ENCODE measurements at places on chromosomes 16 and 17.

GRCh38 chr17:79985943-79986391, 49.7 kb downstream of the TBC1D16 start:
- DNase-seq = no peak

- no peak for DNase-seq
These were observed 224.5 kb upstream of the PSMD7 start for GRCh38 chr16:74071996-74072535.

- DNase-seq = no peak
These were observed at the start of gene NXPH3 for GRCh38 chr17:49575679-49576087. NXPH3 (plus strand) TSS chr17:49575871; CDS start chr17:49576220, 349 bp downstream.

GRCh38 chr17:6981426-6981825, 14.4 kb upstream of the ALOX12 start:
- no peak for DNase-seq

GRCh38 chr17:2981325-2981724, 82.1 kb downstream of the OR1D5 start:
- DNase-seq = no peak

DNA sequence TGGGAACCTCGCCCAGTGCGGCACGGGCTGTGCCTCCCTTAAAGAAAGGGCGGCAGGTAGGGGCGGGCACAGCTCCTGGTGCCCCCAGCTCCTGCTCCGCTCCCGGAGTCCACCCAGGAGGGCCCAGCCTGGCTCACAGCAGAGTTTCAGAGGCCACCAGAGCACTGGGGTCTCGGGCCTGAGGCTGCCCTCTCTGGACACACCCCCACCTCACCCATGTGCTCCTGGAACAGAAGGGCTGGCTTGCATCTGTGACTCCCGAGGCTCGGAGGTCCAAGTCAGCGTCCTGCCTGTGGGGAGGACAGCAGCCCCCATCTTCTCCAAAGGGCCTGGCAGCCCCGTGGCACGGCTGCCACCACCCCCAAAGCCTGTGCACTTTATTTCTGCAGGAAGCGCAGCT, 62.7 kb downstream of the RBFOX3 start:
- no peak for DNase-seq

DNA sequence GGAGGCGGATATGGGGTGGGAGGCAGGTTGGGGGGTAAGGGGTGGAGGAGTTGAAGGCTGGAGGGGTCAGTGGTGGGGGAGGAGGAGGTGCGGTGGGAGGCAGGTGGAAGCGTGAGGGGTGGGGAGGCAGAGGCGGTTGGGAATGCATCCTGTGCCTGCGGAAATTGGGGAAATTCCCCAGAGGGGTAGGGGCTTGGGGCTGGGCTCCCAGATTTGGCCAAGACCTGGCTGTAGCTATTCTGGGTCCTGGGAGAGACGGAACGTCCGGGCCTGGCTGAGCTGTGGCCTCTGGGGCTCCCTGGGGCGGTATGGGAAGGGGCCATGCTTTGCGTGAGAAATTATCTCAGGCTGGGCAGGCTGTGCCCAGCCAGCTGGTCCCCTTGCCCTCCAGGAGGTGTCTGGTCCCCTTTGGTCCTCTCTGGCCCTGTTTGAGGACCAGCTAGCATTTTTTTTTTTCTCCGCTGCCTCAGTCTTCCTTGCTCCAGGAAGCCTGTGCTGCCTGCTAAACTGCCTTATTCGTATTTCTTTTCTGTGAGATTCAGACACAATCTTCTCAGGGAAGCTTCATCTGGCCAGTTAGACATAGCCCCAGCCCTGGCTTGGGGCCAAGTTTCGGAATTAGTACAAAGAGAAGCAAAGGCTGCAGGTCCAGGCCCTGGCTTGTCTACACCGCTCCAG, 7.3 kb upstream of the TRPV2 start:
- no peak for DNase-seq

DNA sequence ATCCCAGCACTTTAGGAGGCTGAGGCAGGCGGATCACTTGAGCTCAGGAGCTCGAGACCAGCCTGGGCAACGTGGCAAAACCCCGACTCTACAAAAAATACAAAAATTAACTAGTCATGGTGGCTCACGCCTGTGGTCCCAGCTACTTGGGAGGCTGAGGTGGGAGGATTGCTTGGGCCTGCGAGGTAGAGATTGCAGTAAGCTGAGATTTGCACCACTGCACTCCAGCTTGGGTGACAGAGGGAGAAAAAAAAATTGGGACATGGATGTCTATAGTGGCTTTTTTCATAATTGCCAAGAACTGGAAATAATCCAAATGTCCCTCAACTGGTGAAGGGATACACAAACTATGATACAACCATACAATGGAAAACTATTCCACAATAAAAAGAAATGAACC, 28.6 kb downstream of the OSBPL7 start:
- no peak for DNase-seq

- no peak for DNase-seq
These were observed 1.0 kb downstream of the VEZF1 start for GRCh38 chr17:57986841-57987580.

DNA sequence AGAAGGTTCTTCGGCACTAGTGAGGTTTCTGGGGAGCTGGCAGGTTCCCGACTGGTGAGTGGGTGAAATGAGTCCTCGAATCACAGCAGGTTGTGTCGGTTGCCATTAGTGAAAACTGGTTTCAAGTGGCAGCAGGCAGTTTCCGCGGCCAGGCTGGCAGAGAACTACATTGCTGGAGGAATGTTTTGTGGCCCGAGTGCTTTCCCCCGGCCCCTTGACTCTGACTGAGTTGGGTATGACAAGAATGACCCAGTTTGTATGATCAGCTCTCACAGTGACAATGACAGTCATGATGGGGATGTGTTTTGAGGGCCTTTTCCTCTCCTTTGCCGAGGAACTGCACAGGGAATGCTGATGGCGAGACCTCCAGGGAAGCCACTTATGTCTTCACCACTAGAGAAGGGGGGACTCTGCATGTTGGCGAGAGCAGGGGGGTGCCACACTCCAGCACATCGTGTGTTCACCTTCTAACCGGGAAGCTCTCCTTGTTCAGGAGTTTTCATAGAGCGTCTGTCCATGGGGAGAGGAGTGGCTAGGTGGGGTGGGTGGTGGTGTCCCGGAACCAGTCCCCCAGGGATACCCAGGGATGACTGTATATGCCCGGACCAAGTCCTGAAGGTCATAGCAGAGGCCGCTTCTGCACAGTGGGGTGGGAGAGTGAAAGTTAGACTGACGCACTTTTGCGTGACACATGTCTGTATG, 206.0 kb upstream of the CHMP6 start:
- DNase-seq = no peak

- DNase-seq = no peak
These were observed 54.1 kb downstream of the VAC14 start for GRCh38 chr16:70746708-70747424.

DNA sequence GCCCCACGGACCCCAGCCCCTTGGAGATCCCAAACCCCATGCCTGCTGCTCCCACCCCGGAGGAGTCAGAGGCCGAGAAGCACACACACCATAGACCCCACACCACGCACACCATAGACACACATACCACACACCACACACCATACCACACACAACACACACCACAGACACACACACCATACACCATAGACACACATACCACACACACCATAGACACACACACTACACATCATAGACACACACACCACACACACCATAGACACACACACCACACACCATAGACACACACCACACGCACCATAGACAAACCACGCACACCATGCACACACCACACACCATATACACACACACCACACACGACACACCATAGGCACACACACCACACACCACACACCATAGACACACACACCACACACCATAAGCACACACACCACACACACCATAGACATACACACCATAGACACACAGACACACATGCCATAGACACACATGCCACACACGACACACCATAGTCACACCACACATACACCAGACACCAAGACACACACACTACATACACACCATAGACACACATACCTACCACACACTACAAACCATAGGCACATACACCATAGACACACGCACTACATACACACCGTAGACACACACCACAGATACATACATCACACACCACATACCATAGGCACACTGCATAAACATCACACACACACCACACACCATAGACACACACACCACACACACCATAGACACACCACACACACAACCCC, 11.3 kb downstream of the TBC1D16 start:
- no peak for DNase-seq

DNA sequence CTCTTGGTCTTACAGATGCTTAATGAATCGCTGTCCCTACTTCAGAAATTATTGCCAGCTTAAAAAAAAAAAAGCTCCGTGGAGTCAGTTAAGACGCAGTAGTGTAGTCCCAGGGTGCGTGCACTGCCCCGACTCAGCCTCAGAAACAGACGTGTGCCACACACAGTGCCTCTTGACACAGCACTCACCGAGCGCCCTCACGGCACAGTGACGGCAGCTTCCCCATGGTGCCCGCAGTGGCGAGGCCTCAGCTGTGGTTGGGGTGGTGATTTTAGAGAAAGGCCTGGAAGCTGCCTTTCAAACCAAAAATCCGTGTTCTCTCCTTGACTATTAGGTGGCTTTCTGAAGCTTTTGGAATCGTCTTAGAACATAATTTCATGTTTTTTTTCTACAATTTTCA, 13.9 kb downstream of the TCF25 start:
- no peak for DNase-seq

- DNase-seq = no peak
These were observed 8.7 kb upstream of the CPD start for GRCh38 chr17:30369995-30370394.

All from fibroblast of skin of left quadriceps (primary cell).